ENCODE measurements at places on chromosomes 16 and 17.

- no peak for DNase-seq
Measured at GRCh38 chr16:10970065-10970464, 25.7 kb downstream of the CLEC16A start.

GRCh38 chr17:29615048-29615385 lies 7.7 kb downstream of the CORO6 start:
- DNase-seq: no peak

DNA sequence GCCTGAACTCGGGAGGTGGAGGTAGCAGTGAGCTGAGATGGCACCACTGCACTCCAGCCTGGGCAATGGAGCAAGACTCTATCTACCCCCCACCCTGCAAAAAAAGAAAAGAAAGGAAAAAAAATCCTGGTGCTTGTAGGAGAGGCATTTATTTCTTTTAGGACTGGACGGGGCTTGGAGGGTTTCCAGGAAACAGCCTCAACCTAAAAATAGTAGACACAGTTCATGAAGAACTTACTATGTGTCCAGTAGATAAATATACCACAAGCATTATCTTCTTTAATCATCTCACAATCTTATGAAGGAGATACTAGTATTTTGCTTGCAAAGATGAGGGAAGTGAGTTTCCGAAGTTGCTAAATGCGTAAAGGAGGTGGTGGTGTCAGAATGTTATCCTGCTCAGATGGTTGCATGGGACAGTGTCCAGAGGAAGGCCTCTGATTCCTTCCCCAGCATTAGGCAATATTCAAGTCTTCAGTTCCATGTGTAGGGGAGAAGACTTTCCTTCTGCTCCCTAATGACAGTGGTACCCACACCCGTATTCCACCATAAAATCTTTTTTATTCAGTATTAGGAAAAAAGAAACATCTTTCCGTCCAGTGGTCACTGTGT lies 263.2 kb downstream of the WWOX start:
- DNase-seq: no peak

DNA sequence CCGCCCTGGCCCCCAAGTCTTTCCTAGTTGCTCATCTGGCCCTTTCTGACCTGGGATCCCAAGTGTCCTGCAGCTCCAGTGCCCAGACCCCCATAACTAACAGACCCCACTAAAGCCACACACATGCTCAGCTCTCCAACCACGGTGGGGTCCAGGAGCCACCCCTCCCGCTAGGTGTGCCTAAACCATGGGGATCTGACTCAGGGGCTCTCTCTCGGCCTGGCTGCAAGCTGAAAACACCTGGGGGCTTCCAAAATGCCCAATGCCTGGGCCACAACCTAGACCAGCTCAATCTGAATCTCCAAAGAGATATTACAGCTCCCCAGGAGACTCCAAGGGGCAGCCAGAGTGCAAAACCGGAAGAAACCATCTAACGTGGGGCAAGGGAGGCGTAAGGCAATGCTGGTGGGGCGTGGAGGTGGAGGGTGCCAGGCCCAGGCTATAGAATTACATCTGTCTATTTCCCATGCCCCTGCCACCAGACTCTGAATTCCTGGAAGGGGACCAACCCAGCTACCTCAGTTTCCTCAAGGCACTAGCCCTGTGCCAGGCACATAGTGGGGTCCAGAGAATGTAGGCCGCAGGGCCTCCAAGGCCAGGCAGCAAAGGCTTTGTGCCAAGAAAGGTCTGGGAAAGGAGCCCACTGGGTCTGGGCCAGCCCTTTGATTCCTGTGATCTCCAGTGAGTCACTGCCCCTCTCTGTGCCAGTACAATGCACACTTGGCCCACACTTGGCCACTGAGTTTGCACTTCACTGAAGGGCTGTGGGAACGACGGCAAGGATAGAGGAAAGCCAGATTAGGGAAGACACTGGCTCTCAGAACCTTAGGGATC lies 3.3 kb downstream of the CD2BP2 start:
- DNase-seq: no peak

GRCh38 chr17:74730491-74731346 lies 6.3 kb upstream of the RAB37 start:
- no peak for DNase-seq

- DNase-seq: no peak
Measured at GRCh38 chr16:4316108-4316863, 419 bp downstream of the GLIS2 start.

- DNase-seq: no peak
Measured at GRCh38 chr16:28543072-28543471, 4.3 kb upstream of the NUPR1 start.

DNA sequence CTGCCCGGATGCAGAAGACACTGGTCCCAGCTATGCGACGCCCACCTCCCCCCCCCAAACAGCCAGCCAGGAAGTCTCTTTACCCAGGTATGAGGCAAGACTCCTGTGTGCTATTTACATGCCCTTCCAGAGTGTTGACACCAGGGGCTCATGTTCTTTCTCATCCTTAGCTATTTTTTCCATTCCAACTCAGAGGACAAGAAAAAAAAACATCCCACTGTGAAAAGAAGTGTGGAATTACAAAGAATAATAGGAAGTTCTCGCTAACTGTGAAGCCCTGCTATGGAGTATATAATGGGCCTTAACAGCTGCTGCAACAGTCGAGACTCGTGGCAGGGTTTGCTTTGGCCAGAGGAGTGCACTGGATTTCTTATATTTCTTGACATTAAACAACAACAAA lies 584.9 kb downstream of the CDH13 start:
- no peak for DNase-seq

GRCh38 chr16:51407199-51407598 lies 256.1 kb upstream of the SALL1 start:
- DNase-seq: no peak

DNA sequence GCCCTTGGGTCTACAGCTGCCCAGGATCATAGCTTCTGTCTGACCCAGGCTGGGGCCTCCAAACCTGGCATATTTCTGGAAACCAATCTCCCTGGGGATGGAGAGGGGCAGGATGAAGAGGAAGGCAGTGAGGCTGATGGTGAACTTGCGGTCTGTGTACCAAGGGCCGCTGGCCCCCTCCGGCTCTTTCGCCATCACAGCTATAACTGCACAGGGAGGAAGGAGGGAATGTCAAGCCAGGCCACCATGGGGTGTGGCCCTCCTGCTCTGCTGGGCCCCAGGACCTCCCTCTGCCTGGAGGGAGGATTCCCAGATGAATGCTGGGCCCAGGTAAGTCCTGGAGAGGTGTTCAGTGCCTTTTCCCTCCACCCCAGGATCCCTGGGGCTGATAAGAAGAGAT lies 6.3 kb downstream of the SLC38A7 start:
- no peak for DNase-seq

DNA sequence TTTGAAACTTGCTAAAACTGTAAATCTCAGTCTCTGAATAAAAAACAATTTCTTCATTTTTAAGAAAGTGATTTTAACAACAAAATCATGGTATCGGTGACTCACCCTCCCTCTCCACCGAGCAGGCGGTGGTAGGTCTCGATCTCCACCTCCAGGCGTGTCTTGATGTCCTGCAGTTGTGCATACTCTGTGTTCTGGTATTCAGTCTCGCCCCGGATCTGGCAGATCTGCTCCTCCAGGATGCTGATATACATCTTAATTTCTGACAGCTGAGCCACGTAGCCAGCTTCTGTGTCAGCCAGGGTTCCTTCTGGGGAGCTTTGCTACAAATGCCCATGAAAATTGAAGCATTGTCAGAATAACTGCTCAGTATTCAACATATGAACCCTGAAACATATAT lies 15.4 kb upstream of the KRT24 start:
- DNase-seq: no peak

- no peak for DNase-seq
Measured at GRCh38 chr16:55478827-55479429, at the start of gene MMP2. Gene MMP2 (plus strand): TSS chr16:55479198. CDS start chr16:55479480, 282 bp downstream.

- DNase-seq: no peak
Measured at GRCh38 chr16:26963109-26963508, 103.6 kb upstream of the C16orf82 start.

- DNase-seq: no peak
Measured at GRCh38 chr16:2482708-2483534, 8.0 kb downstream of the TBC1D24 start.

DNA sequence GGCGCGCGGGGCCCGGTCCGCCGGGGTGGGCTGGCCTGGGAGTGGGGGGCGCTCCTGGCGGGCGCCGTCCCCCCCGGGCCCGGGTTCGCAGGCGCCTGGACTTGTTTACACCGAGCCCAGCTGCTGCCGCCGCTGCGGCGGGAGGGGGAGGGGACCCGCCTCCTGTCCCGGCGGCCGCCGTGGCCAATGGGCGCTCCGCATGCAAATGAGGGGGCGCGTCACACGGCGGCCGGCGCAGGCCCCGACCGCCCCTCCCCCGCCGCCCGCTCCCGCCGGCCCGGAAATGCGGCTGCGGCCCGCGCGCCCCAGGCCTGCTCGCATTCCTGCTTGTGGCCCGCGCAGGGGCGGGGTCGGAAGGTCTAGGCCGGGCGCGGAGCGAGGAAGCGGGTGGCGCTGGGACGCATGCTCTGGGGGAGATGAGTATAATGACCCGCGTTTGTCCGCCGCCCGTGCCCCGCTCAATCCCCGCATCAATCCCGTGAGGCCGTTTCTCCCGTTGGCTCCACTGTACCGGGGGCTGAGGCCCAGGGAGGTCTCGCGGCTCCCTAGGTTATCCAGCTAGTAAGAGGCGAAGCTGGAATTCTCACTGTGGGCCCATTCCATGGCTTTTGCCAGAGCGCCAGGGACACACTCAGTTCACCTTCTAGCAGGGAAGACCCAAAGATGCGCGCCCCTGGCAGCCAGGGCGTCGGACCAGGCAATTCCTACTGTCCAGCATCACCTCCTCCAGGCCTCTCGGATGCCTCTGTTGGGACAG lies at the start of gene YPEL3:
Gene YPEL3 (minus strand): TSS at position 109 of the 757 bp plus-strand sequence. CDS start 731 bp downstream, outside the sequence.
- DNase-seq: peak; percentile 33

GRCh38 chr17:75897160-75898019 lies 639 bp upstream of the TRIM65 start:
- DNase-seq: no peak

DNA sequence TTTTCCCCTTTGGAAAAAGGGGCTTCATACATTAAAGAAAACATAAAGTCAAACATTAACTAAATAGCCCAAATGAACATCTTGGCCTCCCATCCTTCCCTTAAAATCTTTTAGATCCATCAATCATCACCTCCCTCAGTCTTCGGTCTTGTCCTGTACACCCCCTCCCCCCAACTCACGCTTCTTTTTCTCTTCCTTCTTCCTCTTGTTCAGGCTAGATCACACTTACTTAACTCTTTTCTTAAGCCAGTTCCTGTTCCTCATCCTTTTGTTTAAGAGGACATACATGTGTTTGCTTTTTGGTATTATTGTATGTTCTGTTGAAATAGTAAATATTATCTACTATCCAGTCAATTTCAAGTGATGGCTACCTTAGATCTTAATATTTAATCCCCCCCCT lies 5.5 kb downstream of the MFSD6L start:
- no peak for DNase-seq

GRCh38 chr16:69858191-69859104 lies 92.7 kb upstream of the CLEC18A start:
- DNase-seq: no peak

- DNase-seq: no peak
Measured at GRCh38 chr17:10109146-10109545, 89.3 kb downstream of the GAS7 start.

GRCh38 chr16:80056324-80056723 lies 455.8 kb upstream of the MAF start:
- DNase-seq: no peak

- no peak for DNase-seq
Measured at GRCh38 chr17:4469552-4469951, 29.1 kb upstream of the SPNS2 start.

GRCh38 chr17:34234616-34235015 lies 20.5 kb upstream of the CCL2 start:
- no peak for DNase-seq

- DNase-seq: no peak
Measured at GRCh38 chr16:30921748-30922419, 1.5 kb upstream of the FBXL19 start.

DNA sequence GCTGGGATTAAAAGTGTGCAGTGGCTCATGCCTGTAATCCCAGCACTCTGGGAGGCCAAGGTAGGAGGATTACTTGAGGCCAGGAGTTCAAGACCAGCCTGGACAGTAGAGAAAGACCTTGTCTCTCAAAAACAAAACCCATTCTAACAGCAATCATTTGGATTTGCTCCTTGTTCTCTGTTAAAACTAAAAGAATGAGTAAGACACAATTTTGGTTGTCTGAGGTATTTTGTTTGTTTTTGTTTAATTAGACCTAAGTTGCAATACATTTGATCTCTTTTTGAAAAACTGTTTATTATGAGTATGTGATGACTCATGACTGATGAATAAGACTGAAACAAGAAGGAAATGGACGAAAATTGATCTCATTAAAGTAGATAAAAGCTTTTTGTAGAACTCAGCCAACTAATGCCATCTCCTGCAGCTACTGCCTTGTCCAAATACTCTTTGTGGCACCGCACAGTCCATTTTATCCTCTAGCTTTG lies 29.0 kb downstream of the GLG1 start:
- no peak for DNase-seq

DNA sequence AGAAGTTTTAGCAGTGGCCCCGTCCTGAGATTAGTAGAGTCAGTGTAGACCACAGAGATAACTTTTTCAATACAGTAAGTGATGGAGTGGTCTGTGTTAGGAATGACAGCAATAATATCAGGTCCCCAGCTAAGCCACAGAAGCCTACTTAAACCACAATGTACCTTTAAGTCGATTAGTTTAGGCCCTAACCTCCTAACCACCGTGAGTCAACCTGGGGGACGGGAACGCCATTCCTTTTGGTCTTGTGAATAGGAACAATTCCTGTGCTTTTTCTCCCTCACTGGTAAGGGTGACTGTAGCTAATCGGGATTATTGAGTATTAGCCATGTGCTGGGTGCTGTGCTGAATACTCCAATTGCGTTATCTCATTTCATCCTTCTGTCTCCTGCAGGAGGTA lies 14.0 kb downstream of the YPEL2 start:
- no peak for DNase-seq

DNA sequence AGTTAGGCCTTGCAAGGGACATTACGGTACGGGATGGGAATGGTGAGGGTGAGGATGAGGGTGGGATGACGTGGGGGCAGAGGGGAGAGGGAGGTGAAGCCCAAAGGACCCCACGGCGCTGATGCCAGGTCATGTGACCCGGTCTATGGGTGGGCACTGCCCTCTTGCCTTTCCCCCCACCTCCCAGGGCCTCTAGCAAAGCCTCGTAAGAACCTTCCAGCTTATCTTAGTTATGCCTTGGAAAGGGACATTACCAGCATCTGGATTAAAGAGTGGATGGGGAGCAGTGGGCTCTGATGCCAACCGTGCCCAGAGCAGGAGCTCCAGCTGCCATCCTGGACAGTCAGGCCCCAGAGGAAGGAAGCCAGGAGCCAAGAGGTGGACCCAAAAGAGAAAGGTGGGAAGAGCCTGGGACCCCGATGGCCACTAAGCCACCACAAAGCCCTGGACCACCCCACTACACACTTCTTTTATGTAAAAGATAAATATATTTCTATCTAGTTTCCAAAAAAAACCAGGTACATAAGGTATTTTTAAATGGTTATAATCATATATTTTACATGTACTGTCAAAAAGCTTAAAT lies 40.9 kb downstream of the TK2 start:
- no peak for DNase-seq

Measured in NCI-H2081 treated with DMSO at 0.1 percent for 48 hours (cell line).